ENCODE measurements at places on chromosomes 1 and 21. TPM values are rescaled to one million over a fixed set of nuclear protein-coding genes. Genes with fewer than 3 reads are reported as not detected.

GRCh38 chr1:14887764-14888350 is 265.7 kb upstream of the TMEM51 start:
- no peak for DNase-seq

DNA sequence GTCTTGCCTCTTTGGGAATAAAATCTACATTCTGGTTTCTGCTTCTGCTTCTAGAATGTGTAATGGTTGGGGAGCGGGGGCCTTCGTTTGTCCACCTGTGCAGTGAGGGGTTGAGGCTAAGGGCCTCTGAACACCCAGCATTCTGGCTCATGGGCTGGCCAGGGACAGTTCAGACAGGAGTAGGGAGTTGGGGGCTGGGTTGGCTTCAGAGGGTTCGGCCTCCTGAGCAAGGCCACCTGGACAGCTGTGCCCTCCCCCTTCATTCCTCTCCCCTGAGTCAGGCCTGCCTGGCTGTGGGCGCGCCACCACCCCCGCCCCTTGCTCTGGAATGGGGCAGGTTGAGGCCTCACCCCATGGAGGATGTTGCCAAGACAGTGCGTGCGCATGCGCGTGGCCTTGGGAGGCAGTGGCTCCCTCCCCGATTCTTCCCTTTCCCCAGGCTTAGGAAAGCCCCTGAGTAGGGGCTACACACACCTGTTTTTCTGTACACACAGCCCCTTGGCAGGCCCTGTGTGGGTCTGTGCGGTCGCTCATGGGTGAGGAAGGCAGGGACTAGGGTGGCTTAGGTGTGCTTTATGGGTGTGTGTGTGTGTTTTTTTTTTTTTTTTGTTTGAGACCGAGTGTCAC is 57.0 kb downstream of the YARS1 start:
- DNase-seq = peak; percentile 99

DNA sequence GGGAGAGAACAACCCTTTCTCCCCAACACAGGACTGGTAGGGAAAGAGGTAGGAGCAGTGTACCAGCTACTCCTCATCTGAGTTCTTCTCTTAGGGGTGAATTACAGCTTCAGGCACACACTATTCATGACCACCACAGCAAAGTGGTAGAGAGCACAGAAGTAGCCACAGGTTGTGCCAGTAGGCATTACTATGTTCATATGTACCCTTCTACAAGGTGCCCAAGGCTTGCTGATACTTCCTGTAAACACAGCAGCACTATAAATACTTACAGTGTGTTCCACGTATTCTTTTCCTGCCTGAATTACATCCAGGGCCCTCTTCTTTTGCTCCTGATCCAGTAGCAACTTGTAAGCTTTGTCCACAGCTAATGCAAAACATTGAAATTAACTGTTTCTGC is 23.1 kb downstream of the DNAJC8 start:
- DNase-seq = no peak

- DNase-seq = no peak
Measured at GRCh38 chr1:4253935-4254334, 353.9 kb upstream of the C1orf174 start.

The LORICRIN gene
- total RNA-seq = not detected

The GBP5 gene
- total RNA-seq = not detected
